Peyer's patch (tissue), 4 donors: ENCODE measurements at places on chromosomes 6 and 20. TPM values are rescaled to one million over a fixed set of nuclear protein-coding genes. Genes with fewer than 3 reads are reported as not detected.

HTR1E gene
- total RNA-seq = not detected

IPCEF1 gene
- 12.0 TPM for total RNA-seq

DNA sequence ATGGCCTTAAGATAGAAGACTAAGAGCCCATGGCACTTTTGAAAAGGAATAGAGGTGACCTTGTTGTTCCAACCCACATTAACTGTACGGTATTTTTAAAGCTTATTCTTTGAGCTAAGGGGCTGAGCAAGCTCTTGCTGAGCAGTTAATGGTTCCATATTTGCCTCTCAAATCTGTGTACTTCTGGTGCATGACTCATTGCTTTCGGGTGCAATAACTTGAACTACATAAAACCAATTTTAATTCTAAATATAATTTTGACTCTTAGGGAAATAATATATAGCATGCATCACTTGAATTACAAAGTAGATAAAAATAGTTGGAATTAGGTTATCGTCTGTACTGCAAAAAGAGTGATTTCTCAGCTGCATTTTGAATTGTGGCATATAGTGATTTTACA lies 348.1 kb upstream of the CITED2 start:
- no peak overlapping the region for H3K27ac ChIP-seq
- H3K4me3 ChIP-seq = no peak overlapping the region
- no peak for DNase-seq
- no peaks in the 10 kb centered on the region for H3K27me3 ChIP-seq
- H3K36me3 ChIP-seq = no peaks in the 10 kb centered on the region
- no peaks in the 10 kb centered on the region for H3K4me1 ChIP-seq

TRDN gene
- total RNA-seq = not detected

GRCh38 chr20:796921-797320 lies 28.6 kb upstream of the SLC52A3 start:
- no peaks in the 10 kb centered on the region for H3K27me3 ChIP-seq
- DNase-seq = no peak
- H3K4me1 ChIP-seq = no peaks in the 10 kb centered on the region

GRCh38 chr6:3799719-3800118 lies 48.2 kb upstream of the PXDC1 start:
- H3K4me3 ChIP-seq = no peak overlapping the region
- no peak overlapping the region for H3K27ac ChIP-seq
- no peaks in the 10 kb centered on the region for H3K27me3 ChIP-seq
- DNase-seq = no peak

DNA sequence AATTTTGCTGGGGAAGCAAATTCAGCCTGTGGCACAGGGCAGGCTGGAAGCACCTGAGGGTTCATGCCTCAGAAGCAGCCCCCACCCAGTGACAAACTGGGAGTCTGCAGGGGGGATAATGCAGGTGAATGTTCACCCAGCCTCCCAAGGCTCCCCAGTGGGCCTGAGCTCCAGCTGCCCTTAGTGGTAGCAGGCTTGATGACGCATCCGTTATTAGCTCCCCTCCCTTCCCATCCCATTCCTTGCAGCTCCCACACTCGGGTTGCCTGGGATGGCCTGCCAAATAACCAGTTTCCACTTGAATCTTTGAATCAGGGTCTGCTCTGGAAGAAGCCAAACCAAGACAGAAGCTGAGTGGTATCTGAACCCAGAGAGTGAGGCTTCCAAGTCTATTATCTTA lies 15.8 kb downstream of the KCNK15 start:
- no peak for DNase-seq
- no peak overlapping the region for H3K27ac ChIP-seq
- no peaks in the 10 kb centered on the region for H3K36me3 ChIP-seq
- H3K4me1 ChIP-seq = no peaks in the 10 kb centered on the region

- H3K4me1 ChIP-seq = peaks cover 23% of the 10 kb centered on the region
- no peaks in the 10 kb centered on the region for H3K36me3 ChIP-seq
- H3K4me3 ChIP-seq = no peak overlapping the region
- H3K27me3 ChIP-seq = no peaks in the 10 kb centered on the region
- DNase-seq = no peak
- peak overlapping the region; percentile 70 for H3K27ac ChIP-seq
Measured at GRCh38 chr20:48769069-48769983, 58.5 kb downstream of the PREX1 start.

BRD2 gene
- total RNA-seq = 189 TPM

ZBTB2 gene
- 10.0 TPM for total RNA-seq
